Skeletal muscle cell (primary cell): ENCODE measurements at places on chromosomes 13 and 19.

DNA sequence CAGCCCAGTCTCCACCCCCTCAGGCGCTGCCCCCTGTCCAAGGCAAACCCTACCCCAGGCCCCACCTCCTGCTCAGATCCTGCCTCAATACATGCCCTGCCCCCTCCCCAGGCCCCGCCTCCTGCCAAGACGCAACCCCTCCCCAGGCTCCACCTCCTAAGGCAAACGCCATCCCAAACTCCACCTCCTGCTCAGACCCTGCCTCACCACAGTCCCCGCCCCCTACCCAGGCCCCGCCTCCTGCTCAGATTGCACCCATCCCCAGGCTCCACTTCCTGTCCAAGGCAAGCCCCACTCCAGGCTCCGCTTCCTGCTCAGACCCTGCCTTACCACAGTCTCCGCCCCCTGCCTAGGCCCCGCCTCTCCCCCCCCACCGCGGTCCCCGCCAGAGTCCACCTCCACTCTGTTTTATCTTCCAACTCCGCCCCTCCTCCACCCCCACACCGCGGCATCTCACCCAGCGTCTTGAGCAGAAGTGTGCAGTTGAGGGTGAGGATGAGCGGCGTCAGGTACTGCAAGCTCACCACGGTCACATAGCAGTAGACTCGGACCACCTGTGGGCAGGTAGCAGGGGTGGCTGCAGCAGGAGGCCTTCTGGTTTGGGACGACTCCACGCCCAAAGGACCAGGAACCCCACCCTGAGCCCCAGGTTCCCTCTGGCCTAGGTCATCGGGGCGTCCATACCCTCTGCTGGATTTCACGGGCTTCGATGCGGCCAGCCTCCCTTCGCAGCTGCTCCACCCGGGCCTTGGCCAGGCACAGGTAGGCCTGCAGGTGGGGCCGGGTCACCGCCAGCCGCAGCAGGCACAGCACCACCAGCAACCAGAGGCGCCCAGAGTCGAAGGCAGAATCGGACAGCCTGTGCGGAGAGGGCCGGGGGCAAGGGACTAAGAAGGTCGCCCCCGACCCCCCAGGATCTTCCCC lies 17.7 kb downstream of the TMEM161A start:
- DNase-seq: peak; percentile 37

DNA sequence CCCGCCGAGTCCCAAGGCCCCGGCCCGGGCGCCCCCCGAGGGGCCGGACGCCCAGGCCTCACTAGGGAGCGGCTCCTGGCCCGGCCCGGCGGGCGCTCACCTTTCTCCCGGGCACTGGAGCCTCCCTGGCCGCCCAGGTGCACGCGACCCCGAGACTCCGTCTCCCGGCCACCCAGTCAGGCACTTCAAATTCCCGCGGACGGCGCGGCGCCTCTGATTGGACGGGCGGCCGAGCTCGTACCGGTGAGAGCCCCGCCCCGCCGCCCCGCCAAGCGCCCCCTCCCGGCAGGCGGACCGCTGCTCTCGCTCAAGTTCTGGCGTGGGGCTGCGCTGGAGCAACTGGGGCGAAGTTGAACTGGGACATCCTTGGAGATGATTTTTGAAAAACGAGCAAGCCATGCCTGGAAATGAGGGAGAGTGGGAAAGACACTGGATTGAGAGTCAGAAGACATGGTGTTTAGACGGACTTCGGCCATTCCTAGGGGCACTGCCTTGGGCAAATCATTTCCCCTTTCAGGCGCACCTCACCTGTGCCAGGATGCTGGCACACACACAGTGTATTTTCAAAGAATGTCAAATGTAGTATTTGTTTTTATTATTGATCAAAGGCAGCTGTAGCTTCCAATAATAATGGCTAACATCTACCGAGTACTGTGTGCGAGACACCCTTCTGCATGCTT lies 485.3 kb downstream of the UQCRFS1 start:
- no peak for DNase-seq

DNA sequence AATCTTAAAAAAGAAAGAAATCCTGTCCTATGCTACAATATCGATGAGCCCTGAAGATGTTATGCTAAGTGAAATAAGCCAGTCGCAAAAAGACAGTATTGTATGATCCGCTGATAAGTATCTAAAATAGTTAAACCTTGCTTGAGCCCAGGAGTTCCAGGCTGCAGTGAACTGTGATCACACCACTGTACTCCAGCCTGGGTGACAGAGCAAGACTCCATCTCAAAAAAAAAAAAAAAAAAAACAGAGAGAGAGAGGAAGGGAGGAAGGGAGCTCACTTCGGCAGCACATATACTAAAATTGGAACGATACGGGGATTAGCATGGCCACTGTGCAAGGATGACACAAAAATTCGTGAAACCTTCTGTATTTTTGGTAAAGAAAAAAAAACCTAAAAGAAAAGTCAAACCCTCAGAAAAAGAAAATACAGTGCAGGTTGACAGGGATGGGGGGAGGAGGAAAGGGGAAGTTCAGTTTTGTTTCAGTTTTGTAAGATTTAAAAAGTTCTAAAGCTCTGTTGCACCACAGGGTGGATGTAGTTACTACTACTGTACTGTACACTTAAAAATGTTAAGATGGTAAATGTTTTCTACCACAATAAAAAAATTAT lies 8.4 kb downstream of the CLASRP start:
- no peak for DNase-seq

GRCh38 chr19:17616961-17617806 lies 61.7 kb downstream of the COLGALT1 start:
- no peak for DNase-seq

- DNase-seq: no peak
Observed at GRCh38 chr19:6489278-6490061, 7.9 kb upstream of the DENND1C start.

DNA sequence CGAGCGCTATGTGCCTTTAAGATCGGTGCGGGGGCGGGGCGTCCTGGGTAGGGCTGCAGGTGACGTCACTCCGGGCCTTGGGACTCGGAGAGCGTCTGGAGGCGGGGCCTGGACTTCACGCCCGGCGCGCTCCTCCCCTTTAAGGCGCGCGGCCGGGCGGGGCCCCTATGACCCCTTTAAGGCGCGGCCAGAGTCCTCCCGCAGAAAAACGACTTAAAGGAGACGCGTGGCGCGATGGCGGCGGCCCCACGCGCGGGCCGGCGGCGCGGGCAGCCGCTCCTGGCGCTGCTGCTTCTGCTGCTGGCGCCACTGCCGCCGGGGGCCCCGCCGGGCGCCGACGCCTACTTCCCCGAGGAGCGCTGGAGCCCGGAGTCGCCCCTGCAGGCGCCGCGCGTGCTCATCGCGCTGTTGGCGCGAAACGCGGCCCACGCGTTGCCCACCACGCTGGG lies at the start of gene COLGALT1:
Gene COLGALT1, plus strand, starts transcription at position 170 of the 449 bp plus-strand sequence. Its CDS starts 65 bp downstream, at position 235.
- peak; percentile 83 for DNase-seq

DNA sequence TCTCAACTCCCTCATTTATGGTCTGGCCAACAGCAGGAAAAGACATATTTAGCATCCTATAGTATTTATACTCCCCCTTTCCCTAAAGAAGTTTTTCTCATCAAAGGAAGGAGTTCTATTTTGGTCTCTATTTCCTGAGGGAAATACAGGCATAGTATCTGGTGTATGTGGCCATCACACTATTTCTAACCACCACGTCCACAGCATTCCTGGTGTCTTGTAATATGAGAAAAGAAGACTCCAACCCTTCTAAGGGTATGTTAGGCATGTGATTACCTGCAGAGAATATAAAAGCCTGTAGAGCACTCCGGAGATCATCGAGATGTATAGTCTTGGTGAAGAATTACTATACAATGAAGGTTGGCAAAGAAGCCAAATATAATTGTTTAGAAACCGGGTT lies 137.4 kb downstream of the VWA8 start:
- DNase-seq: no peak

DNA sequence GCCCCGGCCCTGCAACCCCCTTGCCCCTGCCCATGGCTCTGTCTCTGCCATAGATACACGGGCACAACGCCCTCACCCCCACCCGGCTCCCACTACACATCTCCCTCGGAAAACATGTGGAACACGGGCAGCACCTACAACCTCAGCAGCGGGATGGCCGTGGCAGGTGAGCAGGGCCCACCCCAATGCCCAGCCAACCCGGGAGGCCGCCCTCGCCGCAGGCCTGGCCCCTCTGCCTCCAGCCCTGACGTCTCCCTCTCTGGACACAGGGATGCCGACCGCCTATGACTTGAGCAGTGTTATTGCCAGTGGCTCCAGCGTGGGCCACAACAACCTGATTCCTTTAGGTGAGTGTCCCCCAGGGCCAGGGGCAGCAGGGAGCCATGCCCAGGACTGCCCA lies 7.7 kb downstream of the YIPF2 start:
- DNase-seq: no peak

GRCh38 chr19:55495646-55496349 lies 7.6 kb downstream of the SSC5D start:
- DNase-seq: no peak

GRCh38 chr13:40576369-40576768 lies 90.1 kb downstream of the FOXO1 start:
- no peak for DNase-seq

DNA sequence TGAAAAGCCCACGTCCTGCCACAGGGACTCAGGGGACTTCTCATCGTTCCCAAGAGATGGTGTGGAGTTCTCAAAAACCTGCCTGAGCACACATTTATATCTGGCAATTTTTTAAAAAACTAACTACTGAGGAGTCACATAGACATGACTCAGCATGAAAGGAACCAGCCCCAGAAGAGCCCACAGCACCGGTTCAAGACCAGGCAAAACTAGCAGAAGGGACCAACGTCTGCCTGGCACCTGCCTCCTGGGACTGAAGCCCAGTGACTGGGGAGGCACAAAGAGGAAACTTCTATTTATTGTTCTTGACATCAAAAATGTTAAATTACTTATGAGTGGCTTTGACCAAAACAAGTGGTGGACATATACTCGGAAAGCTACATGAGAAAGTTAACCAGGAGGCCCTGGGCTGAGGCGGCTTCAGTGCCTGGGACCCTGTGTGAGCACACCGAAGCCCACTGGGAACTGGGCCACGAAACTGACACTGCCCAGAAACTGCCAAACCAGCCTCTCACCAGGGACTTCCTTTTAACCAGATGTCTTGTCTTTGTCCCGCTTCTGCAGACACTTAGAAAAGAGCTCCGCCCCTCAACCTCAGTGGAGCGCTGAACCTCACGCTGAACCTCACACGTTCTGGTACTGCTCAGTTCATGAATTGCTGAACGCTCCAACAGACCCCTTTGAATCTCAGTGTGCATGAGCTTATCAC lies 25.7 kb downstream of the C13orf46 start:
- DNase-seq: no peak

GRCh38 chr19:8333767-8334457 lies 9.2 kb downstream of the KANK3 start:
- DNase-seq: no peak
